Caco-2 (cell line): ENCODE measurements at places on chromosomes 4 and X.

- DNase-seq = no peak
Observed at GRCh38 chr4:39543034-39543433, 15.8 kb upstream of the UGDH start.

GRCh38 chrX:19810802-19811201 is 76.6 kb downstream of the SH3KBP1 start:
- DNase-seq = no peak

DNA sequence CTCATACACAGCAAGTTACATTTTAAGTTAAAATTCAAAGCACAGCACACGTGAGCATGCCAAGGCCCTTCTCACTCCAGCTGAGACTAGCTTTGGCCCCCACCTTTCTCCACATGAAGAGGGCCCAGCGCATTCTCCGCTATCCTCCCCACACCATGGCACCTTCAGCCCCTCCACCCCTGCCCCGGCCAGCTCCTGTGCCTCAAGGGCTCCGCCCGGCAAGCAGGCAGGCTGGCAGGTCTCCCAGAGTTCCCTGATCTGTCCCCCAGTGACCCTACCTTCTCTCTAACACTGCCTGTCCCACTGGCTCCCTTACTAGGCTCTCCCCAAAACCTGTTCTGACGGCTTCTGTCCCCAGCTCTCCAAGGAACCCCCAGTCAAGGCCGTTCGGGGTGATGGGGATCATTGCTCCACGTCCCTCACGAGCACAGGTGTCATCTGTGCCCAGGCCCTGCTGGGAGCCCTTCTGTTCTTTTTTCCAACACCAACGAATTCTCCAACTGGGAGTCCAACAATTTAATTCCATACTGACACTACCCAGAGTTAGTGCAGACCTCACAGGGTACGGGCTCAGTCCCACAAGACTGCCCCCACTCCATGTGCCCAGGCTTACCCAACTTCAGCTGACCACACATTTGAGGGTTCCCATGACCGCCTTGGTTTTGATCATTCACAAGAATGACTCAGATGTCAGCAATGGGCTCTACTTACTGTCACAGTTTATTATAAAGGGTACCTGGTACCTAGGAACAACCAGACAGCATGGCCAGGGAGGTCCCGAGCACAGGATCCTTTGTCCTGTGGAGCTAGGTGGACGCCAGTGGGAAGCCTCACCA is 4.2 kb downstream of the LETM1 start:
- no peak for DNase-seq

DNA sequence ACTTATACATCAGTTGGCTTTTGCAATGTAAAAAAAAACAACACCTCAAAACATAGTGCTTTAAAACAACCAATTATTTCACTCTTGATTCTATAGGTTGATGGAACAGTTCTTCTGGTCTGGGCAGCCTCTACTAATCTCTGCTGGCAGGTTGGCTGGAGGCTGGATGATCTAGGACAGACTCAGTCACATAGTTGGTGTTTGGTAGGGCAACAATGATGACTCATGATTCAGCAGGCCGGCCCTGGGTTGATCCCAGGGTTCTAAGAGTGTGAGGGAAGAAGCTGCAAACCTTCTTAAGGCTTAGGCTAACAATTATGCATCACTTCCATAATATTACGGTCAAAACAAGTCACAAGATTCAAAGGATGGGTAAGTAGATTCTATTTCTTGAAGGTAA is 558.2 kb downstream of the ZNF674 start:
- DNase-seq = no peak

GRCh38 chr4:89898304-89898716 is 3.7 kb downstream of the MMRN1 start:
- peak; percentile 76 for DNase-seq

- no peak for DNase-seq
Observed at GRCh38 chr4:33989820-33990443, 2254.4 kb downstream of the ARAP2 start.

DNA sequence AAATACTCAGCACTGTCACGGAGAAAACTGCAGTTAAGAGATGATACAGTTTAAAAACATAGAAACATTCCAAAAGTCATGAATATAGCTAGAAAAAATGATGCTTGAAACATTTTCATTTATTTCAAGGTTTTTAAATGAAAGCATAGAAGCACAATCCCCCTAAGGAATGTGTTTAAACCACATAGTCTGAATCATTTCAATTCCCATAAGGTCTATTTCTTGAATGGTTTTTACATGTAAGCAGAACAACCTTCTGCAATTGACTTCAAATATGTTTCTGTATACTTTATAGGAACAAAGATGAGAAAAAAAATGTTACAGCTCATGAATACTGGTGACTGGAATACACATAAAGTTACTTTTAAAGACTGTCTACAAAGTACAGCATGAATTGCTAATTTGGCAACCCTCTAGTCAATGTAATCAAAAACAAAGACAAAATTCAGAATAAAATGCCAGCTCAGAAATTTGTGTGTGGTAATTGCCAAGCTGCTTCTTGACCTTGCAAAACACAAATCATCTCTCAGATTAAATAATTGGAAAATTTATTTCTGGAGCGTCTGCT is 886.4 kb upstream of the ADGRL3 start:
- no peak for DNase-seq

GRCh38 chr4:186172546-186172945 is 18.8 kb upstream of the CYP4V2 start:
- no peak for DNase-seq

DNA sequence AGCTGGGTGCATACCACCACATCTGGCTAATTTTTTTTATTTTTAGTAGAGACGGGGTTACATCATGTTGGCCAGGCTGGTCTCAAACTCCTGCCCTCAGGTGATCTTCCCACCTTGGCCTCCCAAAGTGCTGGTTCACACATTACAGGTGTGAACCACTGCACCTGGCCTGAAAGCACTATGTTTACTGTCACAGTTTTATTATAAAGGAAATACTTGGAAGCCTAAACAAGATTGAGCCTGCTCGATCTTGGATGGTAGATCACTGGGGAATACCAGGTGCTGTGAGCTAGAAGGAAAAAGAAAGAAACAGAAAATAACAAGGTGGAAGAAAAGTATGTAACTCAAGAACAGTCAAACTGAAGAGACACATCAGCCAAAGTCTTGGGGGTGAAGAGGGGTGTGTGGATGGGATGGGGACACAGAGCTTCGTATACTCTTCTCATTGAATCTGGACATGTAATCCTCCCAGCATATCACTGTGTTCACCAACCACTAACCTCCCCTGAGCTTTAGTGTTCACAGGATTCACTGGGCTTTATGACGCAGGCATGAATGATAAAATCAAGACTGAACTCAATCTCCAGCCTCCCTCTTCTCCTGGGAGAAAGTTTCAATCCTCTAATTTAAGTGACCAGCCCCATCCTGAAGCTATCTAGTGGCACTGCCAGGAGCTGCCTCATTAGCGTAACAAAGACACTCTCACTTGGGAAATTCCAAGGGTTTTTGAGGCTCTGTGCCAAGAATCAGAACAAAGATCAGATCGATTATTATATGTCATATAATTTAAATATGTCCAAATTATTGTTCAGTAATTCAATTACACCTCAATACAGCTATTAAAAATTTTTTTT is 40.9 kb downstream of the PDS5A start:
- DNase-seq = no peak

GRCh38 chr4:19883841-19884240 is 367.9 kb upstream of the SLIT2 start:
- DNase-seq = no peak

DNA sequence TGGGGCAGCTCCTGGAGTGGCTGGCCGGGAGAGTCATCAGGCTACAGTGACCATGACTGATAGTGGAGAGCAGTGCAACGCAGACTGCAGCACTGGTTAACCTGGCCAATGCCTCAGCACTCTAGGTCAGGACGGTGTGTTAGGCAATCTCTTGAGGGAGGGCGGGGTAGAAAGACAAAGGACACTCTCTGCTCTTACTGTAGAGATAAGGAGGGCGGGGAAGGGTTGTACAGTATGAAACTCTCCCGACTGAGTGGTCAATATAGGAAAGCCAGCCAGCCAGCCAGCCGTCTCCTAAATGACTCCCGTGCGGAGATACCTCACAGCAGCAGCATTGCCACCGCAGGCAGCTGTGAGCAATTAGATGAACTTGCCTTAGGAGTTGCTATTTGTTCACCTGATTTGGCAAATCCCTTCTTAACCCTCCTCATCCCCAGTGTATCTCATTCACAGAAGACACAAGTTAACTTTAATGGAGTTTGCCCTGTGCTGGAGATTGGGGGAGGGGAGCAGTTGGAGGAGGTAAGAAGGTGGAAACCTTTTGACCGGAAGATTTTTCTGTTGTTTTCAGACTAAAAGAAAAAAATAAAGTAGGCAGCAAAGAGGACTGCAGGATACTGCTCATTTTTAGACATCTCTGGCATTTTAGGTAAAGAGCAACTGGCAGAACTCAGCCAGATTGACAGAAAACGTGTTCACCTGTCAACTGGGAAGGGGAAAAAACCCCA is 330.5 kb downstream of the HNRNPD start:
- DNase-seq = peak; percentile 94

DNA sequence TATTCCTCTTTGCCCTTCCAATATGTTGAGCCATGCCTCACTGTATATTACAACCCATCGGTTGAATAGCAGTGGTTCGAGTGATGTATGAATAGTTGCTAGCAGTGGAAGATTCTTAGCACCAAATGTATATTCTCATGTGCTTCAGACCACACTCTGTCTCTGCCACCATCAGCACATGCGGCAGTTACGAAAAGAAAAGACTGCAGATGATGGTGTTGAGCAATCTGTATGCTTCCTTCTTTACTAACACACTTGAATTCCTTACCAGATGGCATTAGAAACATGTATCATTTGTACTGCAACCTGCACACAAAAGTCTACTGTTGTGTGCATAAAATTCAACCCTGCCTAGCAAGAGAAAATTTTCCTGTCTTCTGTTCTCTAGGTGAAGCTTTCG is 214.6 kb downstream of the ENOX2 start:
- DNase-seq = no peak

DNA sequence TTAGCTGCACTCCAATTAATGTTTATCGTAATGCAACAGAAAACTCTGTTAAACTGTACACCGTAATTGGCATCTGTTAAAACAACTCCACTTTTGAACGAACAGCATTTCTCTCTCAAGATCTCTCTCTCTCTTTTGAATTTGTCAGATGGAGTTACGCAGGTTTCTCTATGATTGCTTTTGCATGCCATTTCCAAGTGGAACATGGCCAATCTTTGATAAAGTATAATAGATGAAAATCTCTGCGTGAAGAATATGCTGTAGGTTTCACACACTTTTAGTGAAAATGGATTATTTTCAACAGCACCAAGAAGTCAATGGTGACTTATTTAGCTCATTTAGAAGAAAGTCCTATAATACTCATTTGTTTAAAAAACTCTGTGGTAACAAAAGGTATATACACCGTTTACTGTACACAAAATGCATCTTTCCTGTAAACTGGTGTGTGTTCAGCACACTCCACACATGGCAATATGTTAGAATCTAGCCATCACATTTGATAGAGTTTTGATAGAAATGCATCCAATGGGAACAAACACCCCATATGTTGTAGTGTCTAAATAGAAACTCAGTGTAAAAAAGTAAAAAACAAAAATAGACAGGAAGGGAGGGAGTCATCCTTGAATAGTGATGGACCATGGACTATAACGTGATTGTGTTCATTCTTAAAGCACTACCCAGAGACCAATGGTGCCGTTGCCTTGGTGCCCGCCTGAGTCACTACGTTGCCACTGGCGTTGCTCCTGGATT is 5.8 kb upstream of the FGFBP2 start:
- DNase-seq = no peak

- no peak for DNase-seq
Observed at GRCh38 chrX:22041907-22042530, 9.9 kb downstream of the PHEX start.

- DNase-seq = no peak
Observed at GRCh38 chr4:8819019-8819418, 52.6 kb downstream of the HMX1 start.

DNA sequence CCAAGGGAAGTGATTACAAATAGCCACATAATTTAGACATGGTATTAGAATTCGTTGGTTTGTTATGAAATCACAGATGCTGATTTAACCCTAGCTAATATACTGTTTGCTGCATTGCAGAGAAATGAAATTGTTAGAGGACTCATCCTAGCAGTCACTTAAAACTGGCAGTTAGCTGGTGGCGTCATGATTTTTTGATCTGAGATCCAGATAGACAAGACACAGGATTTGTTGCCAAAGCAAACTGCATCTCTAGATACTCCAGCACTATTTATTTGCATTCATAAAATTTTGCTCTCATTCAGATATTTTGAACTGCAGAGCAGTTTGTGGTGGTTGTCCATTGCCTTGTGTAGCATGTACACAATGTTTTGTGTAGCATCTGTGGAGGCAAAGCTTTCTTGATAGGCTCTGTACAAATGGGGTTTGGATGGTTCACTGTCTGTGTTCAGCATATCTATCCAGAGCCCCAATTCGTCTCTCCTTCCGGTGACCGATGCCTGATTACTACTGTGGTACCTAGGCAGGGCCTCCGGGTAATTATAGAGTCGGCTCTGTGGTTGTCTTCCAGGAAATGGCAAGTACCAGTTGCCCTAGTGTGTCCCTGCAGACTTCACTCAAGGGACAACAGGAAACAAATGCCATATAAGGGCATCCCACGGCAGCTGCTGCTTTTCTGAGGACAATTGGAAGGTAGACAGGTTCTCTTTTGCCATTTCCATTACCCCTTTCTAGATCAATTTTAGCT is 30.1 kb upstream of the SPARCL1 start:
- no peak for DNase-seq

- no peak for DNase-seq
Observed at GRCh38 chr4:171308661-171309060, 504.5 kb upstream of the GALNTL6 start.

- no peak for DNase-seq
Observed at GRCh38 chrX:69072486-69073006, 92.7 kb downstream of the PJA1 start.

GRCh38 chrX:135931644-135932487 is 38.4 kb downstream of the SAGE1 start:
- peak; percentile 62 for DNase-seq
